NCI-H187 (cell line): ENCODE measurements at places on chromosomes 13 and 19.

GRCh38 chr13:58181111-58181510 is 549.6 kb downstream of the PCDH17 start:
- DNase-seq, result no peak

- no peak for DNase-seq
These were observed 6.6 kb downstream of the ATG4D start for GRCh38 chr19:10550336-10550735.

GRCh38 chr19:47228168-47228936 is 2.6 kb downstream of the BBC3 start:
- no peak for DNase-seq

DNA sequence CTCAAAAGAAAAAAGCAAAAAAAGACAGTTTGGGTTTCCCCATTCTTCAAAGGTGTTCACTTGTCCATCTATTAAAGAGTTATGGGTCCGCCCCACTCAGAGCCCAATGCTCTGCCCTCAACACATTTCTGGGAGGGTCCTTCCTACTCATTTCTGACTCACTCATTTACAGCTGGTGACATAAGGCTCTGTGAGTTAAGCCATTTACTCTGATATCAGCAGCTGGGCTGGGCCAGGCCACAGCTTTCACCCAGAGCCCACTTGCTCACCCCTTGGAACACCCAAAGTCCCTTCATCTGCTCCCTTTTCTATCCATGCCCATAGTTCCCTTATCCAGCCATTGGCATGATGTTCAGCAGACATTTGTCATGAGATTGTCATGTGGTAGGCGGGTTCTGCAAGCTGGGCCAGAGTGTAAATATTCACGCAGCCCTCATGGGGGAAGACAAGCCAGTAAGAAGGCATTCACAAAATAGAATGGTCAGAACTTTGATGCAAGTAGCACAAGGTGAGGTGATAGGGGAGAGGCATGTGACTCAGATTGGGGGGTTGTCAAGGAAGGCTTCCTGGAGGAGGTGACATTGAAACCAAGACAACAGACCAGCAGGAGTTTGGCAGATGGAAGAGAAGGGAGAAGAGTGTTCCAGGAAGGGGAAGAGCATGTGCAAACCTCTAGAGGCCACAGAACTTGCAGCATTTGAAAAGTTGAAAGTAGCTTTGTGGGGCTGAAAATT is 5.9 kb downstream of the MAST1 start:
- DNase-seq, result no peak

- DNase-seq, result no peak
These were observed 1890.0 kb upstream of the PCDH20 start for GRCh38 chr13:63305641-63306133.

- no peak for DNase-seq
These were observed at the start of gene TGFBR3L for GRCh38 chr19:7914598-7915045. Gene TGFBR3L, plus strand, starts transcription at chr19:7914830.

- no peak for DNase-seq
These were observed 396.9 kb upstream of the SLITRK1 start for GRCh38 chr13:84279166-84279565.

DNA sequence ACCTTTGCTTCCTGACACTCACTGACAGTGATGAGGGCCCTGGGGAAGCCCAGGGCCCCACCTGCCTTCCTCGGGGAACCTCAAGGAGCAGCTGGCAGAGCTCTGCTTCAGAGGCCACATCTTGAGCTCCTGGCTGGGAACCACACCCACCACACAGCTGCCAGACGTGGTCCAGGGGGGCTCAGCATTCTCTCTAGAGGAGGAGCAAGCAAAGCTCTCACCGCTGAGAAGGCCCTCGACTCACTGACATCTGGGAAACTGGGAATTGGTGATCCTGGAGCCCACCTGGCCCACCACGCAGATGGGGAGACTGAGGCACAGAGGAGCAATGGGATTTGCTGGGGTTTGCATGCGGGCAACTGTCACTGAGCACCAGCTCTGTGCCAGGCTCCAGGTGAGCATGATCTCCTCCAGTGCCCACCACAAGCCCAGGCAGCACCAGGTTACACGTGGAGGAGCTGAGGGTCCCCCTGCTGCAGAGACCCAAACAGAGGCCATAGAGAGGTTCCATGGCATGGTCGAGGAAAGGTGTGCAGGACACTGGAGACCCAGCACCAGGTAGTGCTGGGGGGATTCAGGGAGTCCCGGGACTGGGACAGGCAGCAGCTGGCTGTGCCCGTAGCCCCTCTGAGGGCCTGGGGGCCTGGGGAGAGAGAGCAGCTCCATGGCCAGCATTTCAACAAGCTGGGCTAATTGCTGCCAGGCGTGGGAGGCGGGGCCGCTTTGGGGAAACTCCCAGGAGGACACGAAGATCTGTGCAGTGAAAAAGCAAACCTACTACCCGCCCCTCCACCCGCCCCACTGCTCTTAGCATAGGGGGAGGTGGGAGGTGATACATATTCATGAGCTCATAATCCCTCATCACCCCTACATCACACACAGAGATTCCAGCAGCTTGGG is 33.4 kb downstream of the PEPD start:
- no peak for DNase-seq

GRCh38 chr13:28586439-28587173 is 72.3 kb upstream of the POMP start:
- DNase-seq, result no peak

- DNase-seq, result no peak
These were observed 68.6 kb downstream of the FOXO1 start for GRCh38 chr13:40597735-40598365.
